Stimulated activated CD8-positive, alpha-beta memory T cell treated with anti-CD3 and anti-CD28 coated beads, Interleukin-2, amount 100 ng/mL, for 1 hour (primary cell): ENCODE measurements at places on chromosomes 5 and 9.
A peak's percentile ranks its signal among the peaks of the same experiment; 100 is the strongest.

GRCh38 chr5:139388198-139388821 is 1.4 kb downstream of the MZB1 start:
- no peak for DNase-seq

GRCh38 chr9:87233899-87234455 is 263.7 kb upstream of the DAPK1 start:
- DNase-seq = no peak

- no peak for DNase-seq
Measured at GRCh38 chr5:140253985-140254384, 48.9 kb downstream of the PFDN1 start.

GRCh38 chr5:178186427-178186826 is 744 bp downstream of the GMCL2 start:
- DNase-seq = no peak

- DNase-seq = no peak
Measured at GRCh38 chr9:101528015-101528414, 5.6 kb upstream of the RNF20 start.

GRCh38 chr9:126914458-126915280 is at the start of gene RALGPS1:
Gene RALGPS1 (plus strand): TSS chr9:126914782. CDS start chr9:126962290, 47,508 bp downstream.
- DNase-seq = peak; percentile 80

GRCh38 chr5:180343831-180344695 is 9.1 kb downstream of the GFPT2 start:
- DNase-seq = no peak

GRCh38 chr5:131064669-131065371 is 100.2 kb downstream of the HINT1 start:
- DNase-seq = no peak

DNA sequence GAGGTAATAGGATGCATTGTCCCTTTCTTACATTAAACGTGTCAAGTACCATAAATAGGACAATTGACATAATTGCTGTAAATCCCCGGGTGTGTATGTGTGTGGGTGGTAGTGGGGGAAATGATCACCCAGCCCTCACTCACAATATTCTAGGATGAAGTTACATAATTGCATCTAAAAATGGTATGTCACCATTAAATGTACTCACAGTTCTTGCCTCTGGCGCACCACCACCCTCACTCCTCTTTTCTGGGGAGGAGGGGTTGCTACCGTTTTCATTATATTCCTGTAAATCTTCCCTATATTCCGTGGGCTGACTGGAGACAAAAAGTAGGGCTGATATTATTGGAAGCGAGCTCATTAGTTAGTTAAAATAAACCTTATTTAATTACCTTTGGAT is 563.8 kb downstream of the TLR4 start:
- no peak for DNase-seq

DNA sequence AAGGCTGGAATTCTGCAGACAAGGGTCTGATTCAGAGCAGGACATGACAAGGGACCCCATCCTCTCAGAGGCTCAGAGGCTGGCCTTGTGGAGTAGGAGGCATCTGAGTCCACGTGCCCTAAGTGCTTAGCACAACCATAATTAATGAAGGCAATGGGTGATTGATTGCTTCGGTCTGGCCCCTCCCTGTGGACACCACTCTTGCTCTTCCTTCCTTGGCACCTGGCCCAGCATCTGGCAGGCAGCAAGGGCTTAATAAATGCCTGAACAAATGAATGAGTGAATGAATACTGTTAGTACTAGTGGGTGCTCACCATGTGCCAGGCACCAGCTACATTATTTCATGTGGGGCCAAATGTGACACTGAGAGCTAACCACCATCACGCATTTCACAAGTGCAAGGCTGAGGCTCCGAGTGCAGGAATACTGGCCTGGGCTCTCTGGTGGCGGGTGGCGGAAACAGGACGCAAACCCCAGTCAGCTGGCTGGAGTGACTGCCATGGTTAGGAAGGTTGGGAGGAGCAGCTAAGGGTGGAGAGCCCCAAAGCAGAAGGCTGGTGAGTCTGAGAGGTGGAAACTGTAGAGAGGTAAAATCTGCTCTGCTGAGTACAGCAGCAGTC is 53.6 kb downstream of the ASS1 start:
- DNase-seq = no peak

DNA sequence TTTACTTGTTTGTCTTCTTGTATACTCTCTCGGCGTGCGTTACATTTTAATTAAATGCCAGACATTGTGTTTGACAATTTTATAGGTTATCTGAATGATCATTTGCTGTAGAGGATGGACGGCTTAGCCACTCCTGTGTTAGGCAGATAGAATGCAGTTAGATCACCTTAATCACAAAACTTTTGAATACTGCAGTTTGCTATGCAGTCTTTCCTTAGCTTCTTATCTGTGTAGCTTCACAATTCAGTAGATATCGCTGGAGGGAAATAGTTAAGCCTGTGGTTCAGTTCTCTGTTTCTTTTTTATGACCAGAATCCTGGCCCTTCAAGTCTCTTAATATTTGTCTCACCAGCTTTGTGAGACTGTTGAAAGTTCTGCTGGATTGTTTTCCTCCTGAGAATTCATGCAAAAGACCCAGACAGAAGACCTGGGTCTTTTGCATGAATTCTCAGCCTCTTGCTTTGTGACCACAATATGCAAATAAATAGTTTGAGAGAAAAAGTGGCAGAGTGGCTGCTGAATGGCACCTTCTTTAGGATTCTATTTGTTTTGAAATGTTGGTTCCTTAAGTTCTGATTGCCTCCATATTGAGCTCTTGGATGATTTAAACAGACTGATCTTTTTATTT is 40.2 kb downstream of the RASA1 start:
- no peak for DNase-seq

GRCh38 chr5:6583049-6583880 is 49.6 kb downstream of the NSUN2 start:
- DNase-seq = no peak

- DNase-seq = no peak
Measured at GRCh38 chr5:16665601-16666000, 48.8 kb upstream of the RETREG1 start.

- no peak for DNase-seq
Measured at GRCh38 chr5:171706736-171707441, 78.7 kb upstream of the SMIM23 start.

- DNase-seq = no peak
Measured at GRCh38 chr9:75229605-75230332, 141.5 kb downstream of the OSTF1 start.

- DNase-seq = no peak
Measured at GRCh38 chr9:110994771-110995241, 43.5 kb downstream of the LPAR1 start.

DNA sequence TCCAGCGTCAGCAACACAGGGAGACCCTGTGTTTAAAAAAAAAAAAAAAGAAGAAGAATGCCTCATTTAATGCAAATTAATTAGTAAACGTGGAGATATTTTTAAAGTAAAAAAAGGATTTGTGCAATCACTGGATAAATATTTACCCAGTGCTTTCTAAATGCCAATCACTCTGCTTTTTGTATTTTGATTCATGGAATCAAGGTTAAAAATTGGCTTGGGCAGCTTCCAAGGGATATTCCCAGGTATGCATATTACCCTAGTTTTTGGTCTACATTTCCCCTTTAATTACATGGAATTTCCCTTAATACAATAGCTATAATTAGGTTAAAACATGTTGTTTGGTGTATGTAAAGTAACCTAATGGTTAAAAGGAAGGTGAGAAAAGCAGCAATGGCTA is 31.4 kb upstream of the PDZD2 start:
- DNase-seq = no peak

GRCh38 chr5:178392931-178393394 is 160.4 kb upstream of the PHYKPL start:
- no peak for DNase-seq

- DNase-seq = no peak
Measured at GRCh38 chr5:19865336-19866089, 122.5 kb downstream of the CDH18 start.

DNA sequence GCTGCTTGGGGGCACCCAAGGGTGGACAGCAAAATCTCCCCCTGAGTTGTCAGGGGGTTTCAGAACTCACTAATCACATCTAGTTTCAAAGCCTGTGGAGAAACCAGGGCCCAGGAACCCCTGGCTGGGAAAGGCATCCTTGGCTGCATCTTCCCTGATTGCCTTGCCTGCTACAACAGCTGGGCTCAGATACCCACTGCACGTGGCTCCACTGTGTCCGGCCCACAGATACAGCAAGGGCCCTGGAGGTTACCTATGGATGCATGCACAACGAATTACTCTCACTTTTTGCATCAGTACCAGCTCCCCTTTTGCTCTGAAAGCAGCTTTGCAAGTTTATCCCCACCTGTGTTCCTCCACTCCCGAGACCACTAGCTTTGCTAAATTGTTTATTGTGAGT is 55.0 kb downstream of the ATP10B start:
- DNase-seq = no peak

- no peak for DNase-seq
Measured at GRCh38 chr5:116410336-116410890, 164.2 kb downstream of the SEMA6A start.

- DNase-seq = no peak
Measured at GRCh38 chr5:51225789-51226742, 157.2 kb upstream of the ISL1 start.

GRCh38 chr5:132310141-132310834 is 16.1 kb downstream of the SLC22A4 start:
- no peak for DNase-seq

DNA sequence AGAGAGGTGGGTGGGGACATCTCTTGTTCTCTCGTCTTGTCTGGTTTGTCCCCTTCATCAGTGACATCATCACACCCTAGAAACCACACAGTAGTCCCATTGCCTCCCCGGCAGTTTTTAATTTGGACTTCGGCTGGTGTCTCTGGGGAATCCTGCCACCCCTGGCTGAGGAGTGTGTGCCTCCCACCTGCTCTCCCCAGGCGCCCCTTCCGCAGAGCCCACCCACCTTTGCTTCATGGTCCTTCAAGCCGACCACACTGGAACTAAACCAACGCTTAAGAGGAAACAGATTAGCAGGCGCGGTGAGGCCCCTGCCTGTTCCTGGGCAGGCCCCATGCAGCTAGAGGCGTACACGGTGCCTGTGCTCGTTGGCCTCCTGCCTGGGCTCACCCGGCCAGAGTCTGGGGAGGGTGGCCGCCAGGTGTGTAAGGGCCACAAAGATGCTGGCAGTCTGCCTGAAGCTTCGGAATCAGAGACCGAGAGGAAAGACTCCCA is 107.6 kb upstream of the SPRY4 start:
- DNase-seq = no peak

DNA sequence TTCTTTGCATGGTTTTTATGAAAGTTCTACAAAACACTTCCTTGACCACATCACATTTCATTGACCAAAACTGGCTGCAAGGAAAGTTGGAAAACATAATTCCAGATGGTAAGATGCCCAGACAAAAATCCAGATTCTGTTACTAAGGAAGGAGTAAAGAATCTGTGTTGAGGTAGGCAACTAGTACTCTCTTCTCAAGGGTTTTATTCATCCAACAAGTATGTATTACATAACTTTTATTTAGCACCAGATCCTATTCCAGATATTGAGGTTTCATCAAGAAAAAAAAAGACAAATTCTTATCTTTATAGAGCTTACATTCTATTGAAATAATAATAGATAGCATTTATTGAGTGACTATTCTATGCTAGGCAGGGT is 43.2 kb upstream of the UGCG start:
- DNase-seq = no peak

DNA sequence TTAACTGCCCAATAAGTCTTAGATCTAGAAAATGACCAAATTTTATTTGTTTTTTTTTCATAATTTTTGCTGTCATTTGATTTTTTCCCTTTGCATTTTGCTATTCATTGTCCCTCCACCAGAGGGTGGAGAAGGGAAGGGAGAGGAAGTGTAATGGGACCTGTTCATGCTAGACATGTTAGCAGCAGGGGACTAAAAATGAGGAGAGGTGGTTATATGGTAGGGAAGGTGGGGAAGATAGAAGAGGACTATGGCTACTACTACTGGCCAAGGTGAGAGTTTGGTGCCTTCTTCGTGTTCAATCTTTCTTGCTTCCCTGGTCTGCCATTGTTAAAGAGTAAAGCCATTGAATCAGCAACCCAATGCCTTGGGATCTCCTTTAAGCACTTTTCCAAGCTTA is 6.4 kb downstream of the GRIA1 start:
- DNase-seq = no peak

DNA sequence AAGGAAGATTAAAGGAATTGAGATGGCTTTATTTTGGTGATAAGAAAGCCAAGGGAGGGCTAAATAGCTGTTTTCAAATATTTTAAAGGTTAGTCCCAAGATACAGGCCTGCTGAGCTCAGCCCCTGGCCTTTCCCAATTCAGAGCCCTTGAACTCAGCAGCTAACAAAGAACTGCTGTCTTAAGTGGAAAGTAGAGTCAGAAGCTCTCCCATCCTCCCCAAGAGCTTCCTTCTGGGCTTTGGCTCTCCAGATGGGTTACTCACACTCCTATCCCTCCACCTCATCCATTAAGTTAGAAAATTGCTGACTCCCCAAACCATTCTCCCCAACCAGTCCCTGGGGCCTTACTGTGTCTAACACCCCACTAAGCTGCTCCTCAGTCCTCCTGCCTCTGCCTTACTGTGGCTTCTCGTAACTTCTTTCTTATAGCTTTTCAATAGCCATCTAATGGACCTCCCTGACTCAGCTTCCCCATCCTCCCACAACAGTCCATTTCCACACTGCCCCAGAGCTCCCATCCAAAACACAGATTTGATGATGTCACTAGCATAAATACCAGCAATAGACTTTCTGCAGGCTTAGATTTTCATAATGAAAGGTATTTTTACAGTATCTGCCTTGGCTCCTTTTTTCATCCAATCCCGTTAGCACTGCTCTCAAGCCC is 239.1 kb downstream of the ENC1 start:
- DNase-seq = no peak

GRCh38 chr9:33129886-33130881 is 37.0 kb downstream of the B4GALT1 start:
- DNase-seq = no peak

DNA sequence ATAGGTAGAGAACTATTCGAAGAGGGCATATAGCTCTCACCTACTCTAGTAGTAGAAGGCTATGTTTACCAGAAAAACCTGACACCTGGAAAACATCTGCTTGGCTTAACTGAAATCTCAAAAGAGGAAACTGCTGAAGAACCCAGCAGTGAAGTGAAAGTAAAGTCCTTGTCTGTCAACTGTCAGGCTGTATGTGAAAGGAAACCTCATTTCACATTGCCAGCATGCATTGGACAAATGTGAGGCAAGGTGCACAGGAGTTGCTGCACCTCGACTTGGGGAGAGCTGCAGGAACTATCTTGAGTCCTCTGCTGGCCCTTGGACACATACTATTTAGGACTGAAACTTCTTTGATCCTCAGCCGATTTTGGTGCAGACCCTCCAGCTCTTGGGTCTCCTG is 53.3 kb downstream of the NREP start:
- DNase-seq = no peak

- no peak for DNase-seq
Measured at GRCh38 chr5:42250-42649, 49.7 kb upstream of the PLEKHG4B start.

DNA sequence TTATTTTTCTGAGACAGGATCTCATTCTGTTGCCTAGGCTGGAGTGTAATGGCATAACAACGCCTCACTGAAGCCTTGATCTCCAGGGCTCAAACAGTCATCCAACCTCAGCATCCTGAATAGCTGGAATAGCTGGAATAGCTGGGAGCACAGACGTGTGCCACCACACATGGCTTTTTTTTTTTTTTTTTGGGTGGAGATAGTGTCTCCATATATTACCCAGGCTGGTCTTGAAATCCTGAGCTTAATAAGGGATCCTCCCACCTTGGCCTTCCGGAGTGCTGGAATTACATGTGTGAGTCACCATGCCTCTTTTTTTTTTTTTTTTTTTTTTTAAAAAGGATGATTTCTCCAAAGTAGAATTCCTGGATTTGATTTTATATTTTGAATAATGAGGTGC is 60.7 kb downstream of the NSD1 start:
- DNase-seq = no peak

GRCh38 chr5:109006129-109006528 is 258.4 kb downstream of the FER start:
- no peak for DNase-seq
